CD4-positive, alpha-beta T cell treated with Interleukin-15 for 4 hours (primary cell): ENCODE measurements at places on chromosomes 5 and 9.

- no peak for DNase-seq
Measured at GRCh38 chr5:145660897-145661640, 174.1 kb downstream of the PRELID2 start.

GRCh38 chr5:10106806-10107205, 142.9 kb downstream of the ATPSCKMT start:
- no peak for DNase-seq

- DNase-seq = no peak
Measured at GRCh38 chr5:132438917-132439316, 51.7 kb downstream of the IRF1 start.

GRCh38 chr5:153147891-153148623, 342.4 kb upstream of the GRIA1 start:
- DNase-seq = no peak

DNA sequence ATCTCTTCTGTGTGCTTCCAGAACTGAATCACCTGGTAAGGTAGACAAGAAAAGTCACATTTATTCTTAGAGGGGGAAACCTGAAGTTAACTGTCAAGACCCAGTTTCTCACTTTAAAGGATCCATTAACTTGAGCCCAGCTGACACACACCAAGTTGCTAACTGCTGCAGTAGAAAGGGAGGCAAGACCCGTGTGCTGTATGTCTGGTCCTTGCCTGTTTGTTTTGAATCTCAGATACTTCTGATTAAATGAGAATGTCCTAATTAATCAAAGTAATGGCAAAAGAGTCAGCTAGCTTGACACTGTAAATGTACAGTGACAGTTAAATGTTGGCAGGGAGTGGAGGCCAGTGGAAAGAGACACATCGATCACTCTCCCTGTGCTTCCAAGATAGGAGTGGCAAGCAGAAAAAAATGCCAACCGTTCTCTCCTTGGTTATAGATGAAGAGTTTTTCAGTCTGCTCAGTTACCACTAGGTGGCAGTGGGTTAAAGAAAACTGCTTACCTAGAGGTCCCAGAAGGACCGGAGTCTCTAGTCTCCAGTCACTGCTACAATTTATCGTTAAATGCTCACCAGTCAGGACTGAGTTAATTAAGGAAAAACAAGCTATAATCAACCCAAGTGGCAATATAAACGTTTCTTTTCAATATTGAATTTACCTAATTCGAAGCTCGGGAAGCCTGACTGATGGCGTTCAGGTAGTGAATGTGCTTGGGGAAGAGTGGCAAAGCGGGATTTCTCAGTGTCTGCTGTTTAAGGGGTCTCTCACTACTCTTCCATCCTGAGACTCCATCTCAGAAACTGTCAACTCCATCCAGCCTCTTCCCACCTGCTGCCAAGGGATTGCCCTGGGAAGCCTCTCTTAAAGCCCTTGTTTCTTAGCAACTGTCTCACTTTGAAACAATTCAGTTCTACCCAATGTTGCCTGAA, 18.4 kb downstream of the LSM11 start:
- peak; percentile 53 for DNase-seq

GRCh38 chr9:38107811-38108304, 38.8 kb upstream of the SHB start:
- no peak for DNase-seq

- no peak for DNase-seq
Measured at GRCh38 chr9:99109522-99109921, 4.6 kb downstream of the TGFBR1 start.

DNA sequence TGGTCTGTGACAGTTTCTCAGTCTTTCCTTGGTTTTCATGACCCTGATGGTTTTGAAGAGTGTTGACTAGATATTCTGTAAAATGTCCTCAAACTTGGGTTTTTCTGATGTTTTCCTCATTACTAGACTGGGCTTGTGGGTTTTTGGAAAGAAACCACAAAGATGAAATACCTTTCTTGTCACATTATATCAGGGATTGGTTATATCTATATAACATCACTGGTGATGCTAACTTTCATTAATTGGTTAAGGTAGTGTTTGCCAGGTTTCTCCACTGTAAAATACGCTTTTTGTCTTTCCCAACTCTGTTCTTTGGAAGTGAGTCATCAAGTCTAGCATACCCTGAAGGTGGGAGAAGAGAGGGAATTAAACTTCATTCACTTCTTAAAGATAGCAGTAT, 3.3 kb upstream of the IL31RA start:
- no peak for DNase-seq

- DNase-seq = no peak
Measured at GRCh38 chr5:7884491-7885267, 15.7 kb downstream of the MTRR start.
